ENCODE measurements at places on chromosomes 6 and 20. TPM values are rescaled to one million over a fixed set of nuclear protein-coding genes. Genes with fewer than 3 reads are reported as not detected.

The NKAPL gene
- total RNA-seq, result 3.1 TPM

The SIRPD gene
- not detected for total RNA-seq

DNA sequence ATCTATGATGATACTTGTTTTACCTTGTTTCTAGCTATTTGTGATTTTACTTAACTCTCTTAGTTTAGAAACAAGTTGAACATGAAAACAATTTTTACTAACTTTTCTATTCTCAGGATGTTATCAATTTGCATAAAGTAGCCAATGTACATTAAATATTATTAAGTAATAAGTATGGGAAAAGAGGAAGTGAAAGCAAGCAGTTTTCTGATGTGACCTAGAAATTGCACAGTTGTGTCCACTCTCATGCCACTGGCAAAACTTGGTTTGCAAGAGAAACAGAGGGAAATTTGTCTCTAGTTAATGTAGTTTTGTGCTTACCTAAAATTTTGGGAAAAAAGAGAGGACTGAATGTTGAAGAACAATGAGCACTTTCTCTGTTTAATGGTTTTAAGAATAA, 19.2 kb upstream of the TSPYL1 start:
- no peak for ATAC-seq

GRCh38 chr6:94074764-94075163, 655.4 kb upstream of the EPHA7 start:
- ATAC-seq, result no peak

The SLC17A1 gene
- total RNA-seq, result not detected

- ATAC-seq, result no peak
Measured at GRCh38 chr20:35559042-35559693, 17.3 kb downstream of the ERGIC3 start.

The RIMS4 gene
- total RNA-seq, result 4.6 TPM

The MUCL3 gene
- total RNA-seq, result 0.04 TPM

DNA sequence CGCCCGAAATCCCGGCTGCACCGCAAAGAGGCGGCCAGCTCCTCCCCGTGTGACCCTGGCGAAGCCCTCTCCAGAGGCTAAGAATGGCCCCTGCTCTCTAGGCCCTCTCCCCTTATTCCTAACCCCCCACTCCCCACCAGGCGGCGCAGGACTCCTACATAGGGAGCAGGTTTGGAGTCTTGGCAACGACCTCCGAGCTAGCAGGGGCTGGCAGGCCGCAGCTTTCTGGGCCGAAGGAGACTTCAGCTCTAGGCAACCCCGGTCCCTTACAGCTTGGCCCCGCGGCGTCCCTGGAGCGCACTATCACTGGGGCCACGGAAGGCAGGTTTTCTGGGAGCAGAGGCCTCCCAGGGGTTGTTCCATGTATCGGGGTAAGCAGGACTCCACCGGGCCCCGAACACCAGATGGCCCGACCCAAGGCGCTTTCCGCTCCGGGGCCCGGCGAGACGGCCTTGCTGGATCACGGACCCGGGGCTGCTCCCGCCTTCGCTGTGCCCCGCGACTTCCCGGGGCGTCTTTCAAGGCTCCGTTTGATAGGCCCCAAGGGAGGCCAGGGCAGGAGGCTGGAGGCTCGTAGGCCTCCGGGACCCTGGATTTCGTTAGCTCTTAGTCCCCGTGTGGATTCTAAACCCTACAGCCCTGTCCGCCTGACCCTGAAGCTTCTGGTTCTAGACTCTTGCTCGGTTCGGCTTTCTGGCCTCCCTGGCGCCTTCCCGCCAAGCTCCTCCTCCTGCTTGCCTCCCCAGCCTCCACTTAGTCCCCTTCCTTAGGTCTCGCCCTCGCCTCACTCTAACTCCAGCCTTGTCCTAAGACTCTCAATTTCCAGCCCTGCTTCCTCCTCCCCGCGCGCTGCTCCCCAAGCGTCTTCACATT, 1.9 kb downstream of the SLC32A1 start:
- ATAC-seq, result no peak

DNA sequence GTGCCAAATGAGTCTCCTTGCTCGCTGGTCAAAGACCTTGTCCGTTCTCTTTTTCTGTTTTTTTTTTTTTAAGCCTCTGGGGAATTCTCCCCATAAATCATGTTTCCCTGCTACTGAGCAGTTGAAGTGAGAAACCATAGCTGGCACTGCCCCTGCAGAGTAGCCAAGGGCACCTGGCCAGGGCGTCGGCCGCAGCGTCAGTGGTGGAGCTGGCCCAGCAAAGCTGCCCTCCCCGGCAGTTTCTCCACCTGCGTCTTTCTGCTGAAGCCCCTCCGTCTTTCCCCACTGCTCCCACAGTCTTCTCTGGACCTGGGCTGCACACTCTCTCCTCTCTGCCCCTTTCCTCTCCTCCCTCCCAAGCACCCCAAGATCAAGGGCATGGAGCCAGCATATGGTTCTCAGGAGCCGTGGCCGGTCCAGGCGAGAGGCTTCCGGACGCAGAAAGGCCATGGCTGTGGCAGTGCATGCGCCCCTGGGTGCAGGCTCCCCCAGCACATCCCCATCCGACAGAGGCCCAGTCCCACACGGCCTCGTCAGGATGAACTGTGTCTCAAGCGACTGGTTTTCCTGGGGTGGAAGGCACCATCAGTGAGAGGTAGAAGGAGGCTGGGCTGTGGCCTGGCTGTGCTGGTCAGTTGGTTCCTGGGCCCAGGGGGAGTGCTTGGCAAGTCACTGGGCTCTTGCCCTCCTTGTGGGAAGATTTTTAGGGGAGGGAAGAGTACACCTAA, 218.1 kb downstream of the ERMARD start:
- no peak for ATAC-seq

- no peak for ATAC-seq
Measured at GRCh38 chr6:114052141-114052540, 81.2 kb upstream of the HDAC2 start.

The TAP1 gene
- 26.3 TPM for total RNA-seq

GRCh38 chr20:32526541-32526940, 58.6 kb downstream of the NOL4L start:
- ATAC-seq, result no peak

DNA sequence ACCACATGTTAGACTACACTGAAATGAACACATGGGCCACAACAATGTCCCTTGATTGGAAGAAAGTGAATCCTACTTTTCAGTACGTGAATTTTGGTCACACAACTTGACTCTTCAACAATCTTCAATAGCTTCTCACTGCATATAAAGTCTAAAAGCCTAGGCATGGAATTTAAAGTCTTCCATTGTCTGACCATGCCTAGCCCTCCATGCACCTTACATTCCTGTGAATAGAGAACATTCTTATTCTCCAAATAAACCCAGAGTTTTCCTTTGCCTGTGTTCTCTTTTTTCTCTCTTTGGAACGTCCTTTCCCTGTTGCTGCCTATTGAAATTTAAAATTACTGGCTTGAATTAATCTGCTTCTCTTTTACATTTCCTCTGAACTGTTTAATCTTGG, 207.5 kb downstream of the ASCC3 start:
- no peak for ATAC-seq

DNA sequence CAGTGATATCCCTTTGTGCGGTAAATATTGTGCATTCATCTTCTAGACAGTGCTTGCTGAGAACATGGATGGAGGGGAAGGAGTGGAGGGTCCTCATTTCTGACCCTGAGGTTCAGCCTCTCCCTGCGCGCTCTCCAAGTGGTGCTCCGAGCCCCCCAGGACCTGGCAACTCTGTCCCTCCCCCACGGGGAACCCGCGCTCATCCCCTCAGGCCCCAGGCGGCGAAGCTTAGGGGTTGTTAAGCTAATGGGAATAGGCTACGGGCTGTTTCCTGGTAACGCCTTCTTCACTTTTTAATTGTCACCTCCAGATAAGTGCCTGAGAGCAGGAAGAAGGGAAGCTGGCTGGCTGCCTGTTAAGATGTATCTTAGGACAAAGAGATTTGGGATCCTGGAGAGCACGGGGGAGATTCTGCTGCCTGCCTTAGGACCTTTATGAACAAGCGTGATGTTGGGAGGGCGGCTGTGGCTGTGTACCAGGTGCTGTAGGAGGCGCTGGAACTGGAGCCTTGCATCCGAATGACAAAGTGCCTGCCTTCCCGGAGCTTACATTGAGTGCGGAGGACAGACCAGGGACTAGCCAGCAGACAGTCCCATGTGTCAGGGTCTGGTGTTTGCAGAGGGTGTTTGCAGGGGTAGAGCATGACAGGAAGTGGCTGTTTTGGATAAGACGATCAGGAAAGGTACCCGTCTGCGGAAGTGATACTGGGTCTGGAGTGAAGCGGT, 11.7 kb downstream of the TSHZ2 start:
- no peak for ATAC-seq

- peak; percentile 48 for ATAC-seq
Measured at GRCh38 chr6:5670811-5671561, 335.7 kb downstream of the NRN1 start.

DNA sequence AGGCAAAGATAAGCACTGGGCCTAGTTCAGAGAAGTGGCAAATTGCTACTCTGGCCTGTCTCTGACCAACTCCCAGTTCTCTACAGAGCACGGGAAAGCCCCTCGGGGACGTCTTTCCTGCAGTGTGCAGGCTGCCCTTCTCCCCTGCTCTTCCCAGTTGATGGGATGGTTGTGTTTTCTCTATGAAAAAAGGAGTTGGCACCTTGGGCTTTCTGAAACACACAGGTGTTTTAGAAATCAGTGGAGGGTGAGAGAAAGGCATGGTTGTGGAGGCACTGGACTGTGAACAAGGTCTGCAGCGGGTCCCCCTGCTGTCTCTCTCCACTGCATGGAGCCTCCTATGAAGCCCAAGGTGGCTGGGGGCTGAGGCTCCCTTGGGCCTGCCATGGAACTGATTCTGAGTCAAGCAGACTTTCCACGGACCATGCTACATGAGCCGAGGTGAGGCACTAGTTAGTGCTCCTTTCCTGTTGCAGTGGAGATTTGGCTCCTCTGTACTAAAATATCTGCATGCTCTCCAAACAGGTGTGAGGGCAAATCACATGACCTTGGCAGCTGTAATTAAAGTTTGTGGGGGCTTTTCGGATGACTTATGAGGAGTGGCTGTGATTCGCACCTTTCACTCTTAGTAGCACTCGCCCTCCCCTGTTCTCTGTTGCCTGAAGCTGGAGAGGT, 16.3 kb downstream of the GTSF1L start:
- no peak for ATAC-seq

DNA sequence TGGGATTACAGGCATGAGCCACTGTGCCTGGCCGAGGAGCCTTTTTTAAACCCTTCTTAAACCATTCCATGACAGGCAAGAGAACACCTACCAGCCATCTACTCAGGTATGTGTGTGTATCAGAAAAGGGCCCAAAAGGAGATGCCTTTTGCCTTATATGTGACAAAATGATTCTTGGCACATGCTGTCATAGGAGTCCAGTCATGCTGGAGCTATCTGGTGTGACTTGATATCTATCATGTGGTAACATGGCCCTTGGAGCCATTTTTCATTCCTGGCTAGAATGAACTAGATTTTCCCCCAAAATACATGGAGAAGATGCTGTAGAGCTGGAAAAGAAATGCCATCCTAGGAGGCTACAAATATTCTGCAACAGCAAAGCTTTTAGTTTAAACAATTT, 129.1 kb downstream of the DST start:
- no peak for ATAC-seq

DNA sequence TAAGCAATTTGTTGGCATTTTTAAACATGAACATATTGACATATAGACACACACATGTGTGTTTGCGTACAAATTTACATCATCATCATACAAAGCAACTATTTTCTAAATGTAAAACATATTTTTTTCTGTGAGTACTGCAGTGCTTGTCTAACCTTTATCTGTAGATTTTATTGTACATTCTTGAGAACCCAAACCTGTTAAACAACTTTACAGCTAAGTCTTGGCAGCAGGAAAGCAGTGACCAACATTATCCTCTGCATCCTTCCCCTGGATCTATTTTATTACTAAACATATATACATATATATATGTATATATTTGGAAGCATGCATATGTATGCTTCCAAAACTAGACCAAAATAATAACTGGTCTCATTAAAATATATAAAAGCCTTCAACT, 10.4 kb upstream of the PLCB1 start:
- no peak for ATAC-seq

GRCh38 chr20:44388466-44389023, 33.0 kb downstream of the HNF4A start:
- peak; percentile 57 for ATAC-seq

The AIF1 gene
- total RNA-seq, result 10.1 TPM

GRCh38 chr6:73388433-73388799, 6.2 kb upstream of the DDX43 start:
- ATAC-seq, result no peak

DNA sequence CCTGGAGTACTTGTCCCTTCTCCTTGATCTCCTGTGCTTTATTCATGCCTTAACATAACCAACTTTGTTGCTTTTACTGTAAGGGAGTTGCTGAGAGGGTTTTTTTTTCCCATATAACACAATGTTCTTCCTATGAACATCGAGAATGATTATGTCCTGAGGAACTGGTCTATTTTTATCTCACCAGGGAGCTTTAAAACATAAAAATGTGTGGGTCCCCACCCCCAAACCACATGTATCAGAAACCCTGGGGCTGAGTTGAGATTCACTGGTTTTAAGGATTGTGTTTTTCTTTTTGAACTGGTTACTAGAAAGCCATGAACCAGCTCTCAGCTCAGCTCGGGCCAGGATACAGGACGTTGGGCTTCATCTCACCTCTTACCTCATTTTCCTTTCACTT, 118.5 kb upstream of the JAG1 start:
- ATAC-seq, result no peak

GRCh38 chr6:39167866-39168625, 53.1 kb upstream of the SAYSD1 start:
- no peak for ATAC-seq

- ATAC-seq, result no peak
Measured at GRCh38 chr6:97462938-97463598, 180.1 kb upstream of the MMS22L start.

The PLG gene
- not detected for total RNA-seq

DNA sequence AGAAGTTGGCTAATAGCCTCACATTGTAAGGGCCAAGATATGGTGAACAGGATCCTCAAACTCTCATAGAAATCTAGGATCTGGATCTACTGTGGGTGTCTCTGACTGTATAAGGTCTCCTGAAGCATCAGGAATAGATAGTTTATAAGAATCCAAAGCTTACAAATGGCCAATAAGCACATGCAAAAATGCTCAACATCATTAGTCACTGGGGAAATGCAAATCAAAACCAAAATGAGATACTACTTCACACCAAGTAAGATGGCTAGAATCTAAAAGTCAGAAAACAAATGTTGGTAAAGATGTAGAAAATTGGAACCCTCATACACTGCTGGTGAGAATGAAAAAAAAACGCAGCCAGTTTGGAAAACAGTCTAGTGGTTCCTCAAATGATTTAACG, 14.3 kb upstream of the RNF182 start:
- ATAC-seq, result no peak

The ZNF184 gene
- total RNA-seq, result 8.7 TPM

GRCh38 chr6:95882371-95882770, 133.4 kb upstream of the FUT9 start:
- ATAC-seq, result no peak

The HAO1 gene
- not detected for total RNA-seq
